ENCODE measurements at places on chromosomes 12 and 14. TPM values are rescaled to one million over a fixed set of nuclear protein-coding genes. Genes with fewer than 3 reads are reported as not detected.

DNA sequence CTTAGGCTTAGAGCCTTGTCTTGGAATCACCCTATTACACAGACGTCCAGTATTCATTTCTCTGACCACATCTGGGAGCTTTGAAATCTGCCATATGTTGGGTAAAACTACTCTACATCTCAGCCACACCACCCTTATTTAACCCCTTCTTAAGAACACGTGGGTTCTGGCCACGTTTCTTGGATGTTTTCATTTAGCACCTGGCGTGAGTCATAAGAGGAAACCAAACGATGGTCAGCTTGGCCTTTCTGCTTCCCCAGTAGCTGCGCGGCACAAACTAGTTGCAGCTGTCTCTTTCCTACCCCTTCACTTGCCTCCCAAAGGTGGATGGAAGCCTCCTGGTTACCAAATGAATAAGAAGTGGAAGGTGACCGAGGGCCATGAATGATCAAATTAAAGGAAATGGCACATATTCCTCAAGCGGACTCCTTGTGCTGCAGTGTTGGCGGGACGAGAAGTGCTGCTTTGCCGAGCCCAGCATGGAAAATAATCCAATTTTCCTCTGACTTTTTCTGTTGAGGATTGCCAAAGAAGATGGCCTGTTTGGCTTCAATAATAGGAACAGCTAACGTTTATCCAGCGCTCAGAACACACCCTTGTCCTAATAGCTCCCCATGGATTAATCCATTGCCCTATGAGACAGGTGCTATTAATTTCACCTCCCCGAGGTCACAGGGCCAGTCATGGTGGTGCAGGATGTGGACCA is 154.1 kb downstream of the ZNF664 start:
- no peak for DNase-seq

- DNase-seq: no peak
These were observed 39.5 kb upstream of the YAF2 start for GRCh38 chr12:42277396-42278127.

DNA sequence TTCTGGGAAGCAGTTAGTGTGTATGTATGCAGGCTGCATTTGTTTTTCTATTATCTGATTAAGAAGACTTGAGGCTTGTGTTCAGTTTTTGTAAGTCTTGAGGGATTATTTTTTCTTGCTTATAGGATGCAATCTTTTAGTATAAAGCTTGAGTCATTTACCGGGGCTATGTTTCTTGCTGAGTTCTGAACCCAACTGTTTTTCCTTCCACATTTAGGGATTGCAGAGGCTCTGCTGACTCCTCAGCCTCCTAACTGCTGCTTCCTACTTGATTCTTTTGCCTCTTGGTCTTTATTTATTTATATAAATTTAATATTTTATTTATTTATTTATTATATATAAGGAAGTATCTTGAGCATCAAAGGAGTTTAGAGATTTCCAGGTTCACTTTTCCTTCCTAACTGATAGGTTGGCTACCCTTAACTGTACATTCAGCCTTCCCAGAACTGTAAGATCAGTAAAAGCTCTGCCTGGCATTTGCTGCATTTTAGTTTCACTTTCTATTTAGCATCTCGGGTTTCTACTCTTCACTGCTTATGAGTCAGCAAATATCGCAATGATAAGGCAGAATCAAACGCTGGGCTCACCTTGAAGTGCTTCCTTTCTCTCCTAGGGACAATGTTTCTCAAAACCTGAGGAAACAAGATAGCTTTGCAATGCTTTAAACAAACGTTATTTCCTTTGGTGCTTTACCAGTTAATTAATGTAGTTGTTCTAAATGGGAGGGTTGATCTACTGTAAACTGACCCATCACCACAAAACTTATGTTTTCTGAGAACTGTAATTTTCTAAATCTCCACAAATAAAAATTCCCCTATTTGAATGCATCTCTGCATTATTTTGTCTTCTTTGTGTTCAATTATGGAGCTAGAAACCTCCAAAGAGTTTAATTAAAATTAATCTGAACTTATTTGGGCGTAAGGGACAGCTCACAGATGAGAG is 1183.7 kb upstream of the TMEM132C start:
- peak; percentile 91 for DNase-seq

DNA sequence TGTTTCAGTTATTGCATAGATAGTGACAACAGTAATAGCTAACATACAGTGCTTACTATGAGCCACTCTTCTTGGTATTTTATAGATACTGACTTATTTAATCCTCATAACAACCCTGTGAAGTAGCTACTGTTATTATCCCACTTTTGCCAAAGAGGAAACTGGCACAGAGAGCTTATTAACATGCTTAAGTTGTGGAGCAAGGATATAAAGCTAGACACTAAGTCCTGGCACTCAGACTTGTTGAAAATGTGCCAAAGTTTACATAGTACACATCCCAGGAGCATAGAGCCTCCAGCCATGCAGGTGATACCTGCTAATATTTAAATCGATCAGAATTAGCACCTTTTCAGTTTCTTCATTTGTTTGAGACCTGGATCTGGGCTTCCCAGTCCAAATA is 41.8 kb downstream of the VEZT start:
- no peak for DNase-seq

DNA sequence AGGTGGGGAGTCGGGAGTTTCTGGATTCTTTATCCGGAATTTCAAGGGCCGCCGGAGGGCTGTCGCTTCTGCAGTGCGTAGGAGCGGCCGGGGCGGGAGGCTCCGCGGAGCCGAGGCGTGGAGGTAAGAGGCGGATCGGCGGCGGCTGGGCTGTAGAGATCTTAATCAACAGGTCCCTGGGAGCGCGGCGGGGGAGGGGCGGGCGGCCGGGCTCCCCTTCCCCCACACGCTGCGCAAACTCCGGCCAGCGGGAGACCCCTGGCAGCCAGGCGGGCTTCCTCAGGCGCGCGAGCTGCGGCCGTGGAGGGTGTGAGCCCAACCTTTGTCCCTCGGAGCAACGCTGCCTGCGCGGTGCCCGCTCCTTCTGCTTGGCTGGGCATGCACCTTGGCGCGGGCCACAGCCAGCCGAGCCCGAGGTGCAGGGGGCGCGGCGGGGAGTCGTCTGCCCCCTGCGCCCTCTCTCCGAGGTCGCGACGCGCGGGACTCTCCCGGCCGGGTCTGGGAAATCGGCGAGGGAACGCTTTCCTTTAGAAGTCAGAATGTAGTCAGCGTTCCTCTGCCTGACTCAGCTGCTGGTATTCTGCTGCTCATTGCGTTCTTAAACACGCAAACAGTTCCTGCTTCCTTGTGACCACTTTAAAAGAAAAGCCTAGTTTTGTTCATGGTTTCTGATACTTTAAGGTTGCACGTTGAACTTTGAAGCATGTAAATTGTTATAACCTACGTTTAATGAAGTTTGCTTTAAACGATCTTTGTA is at the start of gene PALS1:
Gene PALS1, plus strand, starts transcription at position 25 of the 757 bp plus-strand sequence. CDS start 37,736 bp downstream, outside the sequence.
- DNase-seq: peak; percentile 80

DNA sequence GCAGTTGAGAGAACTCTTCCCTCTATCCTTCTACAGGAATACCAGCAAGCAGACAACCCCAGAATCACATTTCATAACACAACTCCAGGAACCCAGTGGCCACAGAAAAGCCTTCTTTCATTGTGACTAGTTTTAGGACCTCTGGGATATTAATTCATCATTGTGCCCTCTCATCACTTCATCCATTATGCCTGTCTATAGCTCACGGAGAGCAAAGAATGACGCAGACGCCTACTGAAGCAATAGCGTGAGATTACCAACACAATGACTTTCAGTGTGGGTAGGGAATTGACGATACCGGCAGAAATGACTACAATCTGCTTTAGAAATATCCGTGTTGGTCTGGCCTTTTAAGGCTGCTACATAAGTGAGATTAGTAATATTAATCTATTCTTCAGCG is 158.1 kb upstream of the FOXG1 start:
- DNase-seq: no peak

- DNase-seq: no peak
These were observed 913.2 kb downstream of the NRXN3 start for GRCh38 chr14:79083356-79083755.

DNA sequence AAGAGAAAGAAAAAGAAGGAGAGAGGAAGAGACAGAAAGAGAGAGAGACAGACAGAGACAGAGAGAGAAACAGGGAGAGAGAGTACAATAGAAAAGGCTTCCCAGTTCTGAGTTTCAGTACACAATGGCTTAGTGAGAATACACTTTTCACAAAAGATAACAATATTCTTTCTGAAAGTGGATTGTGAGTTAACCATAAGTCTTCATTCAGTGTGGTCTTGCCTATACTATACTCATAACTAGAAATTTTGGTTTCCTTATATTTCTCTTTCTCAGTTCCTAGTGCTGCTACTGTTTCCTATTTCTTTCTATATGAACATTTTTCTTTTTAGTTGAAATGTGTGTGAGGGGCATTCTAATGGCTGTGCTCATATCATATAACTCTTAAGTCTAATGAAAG is 9.3 kb downstream of the CD163L1 start:
- no peak for DNase-seq

- no peak for DNase-seq
These were observed 85.7 kb downstream of the BORCS5 start for GRCh38 chr12:12442548-12443071.

- DNase-seq: no peak
These were observed 8.9 kb downstream of the CLEC12A start for GRCh38 chr12:9980126-9980525.

- peak; percentile 75 for DNase-seq
These were observed 98.5 kb downstream of the PHLDA1 start for GRCh38 chr12:75933101-75933500.

GRCh38 chr12:32211066-32211899 is 104.6 kb downstream of the BICD1 start:
- DNase-seq: no peak

DNA sequence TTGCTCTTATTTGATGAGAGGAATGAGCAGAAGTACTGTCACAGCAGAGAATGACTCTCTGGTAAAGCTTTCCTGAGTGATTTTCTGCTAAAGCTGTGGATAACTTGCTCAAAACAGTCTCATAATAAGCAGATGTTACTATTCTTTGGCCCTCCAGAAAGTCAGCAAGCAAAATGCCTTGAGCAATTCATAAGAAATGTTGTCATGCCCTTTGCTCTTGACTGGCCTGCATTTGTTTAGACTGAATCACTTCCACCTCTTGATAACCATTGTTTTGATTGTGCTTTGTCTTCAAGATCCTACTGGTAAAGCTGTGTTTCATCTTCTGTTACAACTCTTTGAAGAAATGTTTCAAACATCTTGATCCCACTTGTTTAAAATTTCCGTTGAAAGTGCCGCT is 457.9 kb upstream of the FOXG1 start:
- no peak for DNase-seq

AQP2 gene
- not detected for total RNA-seq

TAS2R20 gene
- total RNA-seq: 1.7 TPM

USP15 gene
- total RNA-seq: 77.2 TPM

B4GALNT3 gene
- 1.7 TPM for total RNA-seq

DCAF11 gene
- 68.9 TPM for total RNA-seq

All from lung (tissue), 17 donors.